ENCODE measurements at places on chromosomes 16 and 17.

GRCh38 chr17:9389111-9389527 lies 186.5 kb downstream of the STX8 start:
- DNase-seq = no peak

- DNase-seq = no peak
Observed at GRCh38 chr17:17736205-17737183, 55.2 kb downstream of the RAI1 start.

DNA sequence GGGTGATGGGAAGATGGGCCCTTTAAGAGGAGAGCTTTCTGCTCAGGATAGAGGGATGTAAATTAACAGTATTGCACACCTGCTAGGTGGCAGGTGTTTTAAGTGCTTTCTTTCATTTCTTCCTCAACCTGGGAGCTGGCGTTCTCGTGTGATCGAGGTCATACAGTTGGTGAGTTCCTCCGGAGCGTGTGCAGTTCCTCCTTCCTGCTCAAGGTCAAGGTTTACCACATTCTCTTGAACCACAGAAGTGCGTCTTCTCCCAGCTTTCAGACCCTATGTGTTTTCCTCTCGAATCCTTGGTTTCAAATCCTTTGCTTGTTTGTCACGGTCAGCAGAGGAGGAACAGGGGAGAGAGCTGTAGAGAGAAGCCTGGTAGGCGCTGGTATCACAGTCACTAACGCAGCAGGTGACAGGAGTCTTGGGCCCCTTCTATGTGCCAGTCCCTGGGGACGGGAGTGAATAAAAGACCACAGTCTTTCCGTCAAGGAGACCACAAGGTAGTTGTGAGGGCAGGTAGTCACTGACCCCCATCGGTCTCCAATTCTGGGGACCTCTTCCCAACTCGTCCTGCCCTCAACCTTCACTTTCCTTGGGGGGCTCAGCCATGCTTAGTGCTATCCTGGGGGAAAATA lies 791 bp downstream of the DNAI2 start:
- DNase-seq = no peak

DNA sequence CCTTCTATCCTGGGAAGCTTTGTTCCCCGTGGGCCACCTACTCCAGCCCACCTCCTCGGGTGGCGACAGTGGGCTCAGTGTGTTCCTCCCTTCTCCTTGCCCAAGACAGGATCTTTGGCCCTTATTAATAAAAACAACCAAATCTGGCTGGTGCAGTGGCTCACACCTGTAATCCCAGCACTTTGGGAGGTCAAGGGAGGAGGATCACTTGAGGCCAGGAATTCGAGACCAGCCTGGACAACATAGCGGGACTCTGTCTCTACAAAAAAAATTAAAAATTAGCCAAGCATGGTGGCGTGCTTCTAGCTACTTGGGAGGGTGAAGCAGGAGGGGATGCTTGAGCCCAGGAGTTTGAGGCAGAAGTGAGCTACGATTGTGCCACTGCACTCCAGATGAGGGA lies 42.2 kb downstream of the SOCS1 start:
- no peak for DNase-seq

- DNase-seq = no peak
Observed at GRCh38 chr17:76046064-76046463, 19.0 kb upstream of the EVPL start.

GRCh38 chr16:77290451-77291115 lies 91.4 kb downstream of the SYCE1L start:
- no peak for DNase-seq

DNA sequence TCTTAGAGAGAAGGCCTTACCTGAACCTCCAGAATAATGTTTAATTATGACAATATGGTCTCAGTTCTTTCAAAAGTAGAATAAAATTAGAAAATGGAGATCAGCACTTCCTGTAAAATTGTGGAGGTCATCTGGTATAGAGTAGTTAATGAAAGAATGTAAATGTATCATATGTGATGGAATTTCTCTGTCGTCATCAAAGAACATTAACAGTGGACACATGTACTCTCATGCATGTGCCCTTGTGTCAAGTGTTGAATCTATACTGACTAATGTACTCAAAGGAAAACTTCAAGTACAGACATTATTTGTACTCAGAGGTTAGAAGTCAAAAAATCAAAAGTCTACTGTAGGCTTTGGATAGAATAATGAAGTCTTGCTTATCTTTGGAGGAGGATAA lies 129.2 kb upstream of the MYOCD start:
- no peak for DNase-seq
